ENCODE measurements at places on chromosomes 7 and 10. TPM values are rescaled to one million over a fixed set of nuclear protein-coding genes. Genes with fewer than 3 reads are reported as not detected.

- DNase-seq, result no peak
Observed at GRCh38 chr10:124143721-124144120, 50.3 kb upstream of the CHST15 start.

DNA sequence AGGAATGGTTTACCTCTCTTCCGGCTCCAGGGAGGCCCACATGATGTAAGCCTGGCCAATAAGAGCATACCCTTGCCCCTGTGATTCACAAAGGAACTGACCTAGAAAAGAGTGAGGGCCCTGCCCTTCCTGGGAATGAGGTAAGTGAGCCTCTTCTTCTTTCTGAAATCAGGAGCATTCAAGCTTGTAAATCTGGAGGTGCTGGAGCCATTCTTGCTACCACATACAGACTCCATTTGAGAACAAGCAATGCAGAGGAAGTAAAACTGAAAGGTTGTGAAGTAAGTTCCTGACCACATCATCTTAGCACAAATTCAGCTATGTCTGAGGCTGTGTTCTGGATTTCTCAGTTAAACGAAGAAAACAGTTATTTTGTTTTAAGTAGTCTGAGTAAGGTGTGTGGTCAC, 132.2 kb downstream of the CD36 start:
- no peak for DNase-seq

DNA sequence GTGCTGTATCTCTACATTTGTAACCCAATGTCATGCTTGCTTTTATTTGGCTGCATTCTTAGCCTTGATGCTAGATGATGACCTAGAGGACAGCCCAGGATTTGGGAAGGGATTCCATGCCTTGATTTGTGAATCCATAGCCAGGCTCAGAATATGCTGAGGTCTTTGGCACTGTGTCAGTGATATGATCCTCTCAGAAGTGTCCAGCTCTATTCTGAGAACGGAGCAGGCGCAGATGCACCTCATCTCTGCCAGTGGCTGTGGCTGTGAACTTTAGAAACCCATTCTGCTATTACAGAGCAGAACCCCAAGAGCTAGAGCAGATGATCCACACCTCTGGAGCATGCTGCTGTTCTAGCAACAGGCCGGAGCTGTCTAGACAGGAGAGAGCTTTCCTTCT, 212.8 kb downstream of the TRIL start:
- no peak for DNase-seq

DNA sequence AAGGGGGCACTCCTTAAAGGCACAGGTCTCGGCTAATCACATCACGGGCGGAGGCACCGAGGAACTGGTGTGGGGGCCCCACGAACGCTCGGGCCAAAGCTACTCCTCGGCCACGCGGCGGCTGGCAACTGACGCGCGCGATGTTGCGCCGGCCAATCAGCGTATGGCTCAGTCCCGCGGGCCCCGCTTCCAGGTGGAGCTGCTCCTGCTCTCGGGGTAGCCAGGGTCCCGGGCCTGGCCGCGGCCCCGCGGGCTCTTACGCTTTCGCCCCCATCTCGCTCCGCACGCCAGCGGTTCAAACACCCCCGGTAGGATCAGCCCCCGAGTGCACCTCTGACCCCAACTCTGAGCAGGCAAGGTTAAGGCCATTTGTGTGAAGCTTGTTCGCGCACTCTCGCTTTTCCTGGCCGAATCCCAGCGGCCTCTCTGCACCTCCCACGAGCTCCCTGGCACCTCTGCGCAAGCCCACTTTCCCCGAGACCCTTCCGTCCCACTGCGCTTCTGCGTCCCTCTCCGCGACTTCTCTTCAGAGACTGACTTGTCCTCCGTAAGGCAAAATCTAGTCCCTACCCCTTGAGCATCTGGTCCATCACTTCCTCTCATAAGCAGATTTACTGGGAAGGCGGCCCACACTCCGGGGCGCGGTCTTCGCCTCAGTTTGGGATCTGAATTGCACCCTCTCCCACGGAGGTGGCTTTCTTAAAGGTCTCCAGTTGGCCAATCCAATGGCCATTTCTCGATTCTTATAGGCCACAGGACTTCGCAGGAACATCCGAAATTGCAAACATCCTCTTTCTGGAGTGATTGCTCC, 200.9 kb upstream of the TBX20 start:
- no peak for DNase-seq

DNA sequence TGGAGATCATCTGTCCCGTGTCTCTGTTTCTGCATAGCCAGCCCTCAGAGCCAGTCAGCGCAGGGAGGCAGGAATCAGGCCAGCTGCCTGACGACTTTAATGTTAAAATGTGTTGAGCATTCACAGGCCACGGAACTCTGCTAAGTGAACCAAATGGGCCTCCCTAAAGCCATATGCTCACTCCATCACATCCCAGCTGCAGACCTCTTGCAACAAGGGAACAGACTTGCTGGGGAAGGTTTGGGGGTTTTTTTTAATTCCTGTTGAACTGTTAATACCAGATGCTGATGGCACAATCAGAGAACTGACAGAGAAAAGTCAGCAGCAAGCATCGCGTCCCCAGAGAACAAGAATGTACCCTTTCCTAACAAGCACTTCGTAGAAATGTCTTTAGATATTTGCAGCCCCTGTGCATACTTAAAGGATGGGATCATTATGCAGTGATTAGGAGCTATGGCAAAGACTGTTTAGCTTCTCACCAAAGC, 900.4 kb upstream of the AUTS2 start:
- no peak for DNase-seq

- peak; percentile 82 for DNase-seq
Observed at GRCh38 chr7:36473454-36474282, 84.0 kb downstream of the ANLN start.

DNA sequence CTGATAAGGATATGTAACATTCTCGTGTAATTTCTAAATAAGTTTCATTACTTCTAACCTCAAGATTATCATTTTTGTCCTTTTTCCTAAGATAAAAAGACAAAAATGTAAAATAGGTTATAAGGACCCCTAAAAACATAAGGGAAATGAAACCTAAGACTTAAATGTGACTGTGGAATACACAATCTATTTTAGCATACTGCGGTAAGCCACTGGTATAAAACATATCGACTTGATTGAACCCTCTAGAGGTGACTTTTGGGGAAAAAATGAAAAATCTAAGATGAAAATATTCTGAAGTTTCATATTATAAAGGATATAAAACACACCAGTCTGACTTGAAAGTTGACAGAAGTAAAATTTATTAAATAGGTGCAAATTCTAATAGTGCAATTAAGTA, 1.9 kb downstream of the NAMPT start:
- no peak for DNase-seq

DNA sequence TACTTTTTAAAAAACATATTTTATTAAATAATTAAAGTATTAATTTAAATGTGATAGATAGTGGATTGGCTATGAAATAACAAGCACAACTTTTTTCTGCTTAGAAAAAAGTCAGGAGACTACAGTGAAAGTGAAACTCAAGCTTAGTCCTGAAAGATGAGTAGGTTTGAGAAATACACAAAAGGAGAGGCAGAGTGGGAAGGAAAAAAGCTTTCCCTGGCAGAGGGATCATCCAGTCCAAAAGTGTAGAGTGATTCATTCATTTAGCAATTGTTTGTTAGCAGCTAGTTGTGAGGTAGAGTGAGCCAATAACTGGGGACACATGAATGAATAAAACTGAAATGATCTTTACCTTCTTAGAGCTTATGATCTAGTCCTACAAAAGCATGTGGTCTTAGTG, 93.5 kb downstream of the FOXP2 start:
- peak; percentile 40 for DNase-seq

GRCh38 chr7:99837649-99838361, 10.0 kb downstream of the CYP3A43 start:
- DNase-seq, result no peak

GRCh38 chr7:123154231-123154860, 45.4 kb downstream of the SLC13A1 start:
- DNase-seq, result peak; percentile 87

GRCh38 chr10:98649170-98649569, 202.4 kb upstream of the HPS1 start:
- no peak for DNase-seq

- DNase-seq, result no peak
Observed at GRCh38 chr7:113279256-113279655, 160.9 kb upstream of the SMIM30 start.

DNA sequence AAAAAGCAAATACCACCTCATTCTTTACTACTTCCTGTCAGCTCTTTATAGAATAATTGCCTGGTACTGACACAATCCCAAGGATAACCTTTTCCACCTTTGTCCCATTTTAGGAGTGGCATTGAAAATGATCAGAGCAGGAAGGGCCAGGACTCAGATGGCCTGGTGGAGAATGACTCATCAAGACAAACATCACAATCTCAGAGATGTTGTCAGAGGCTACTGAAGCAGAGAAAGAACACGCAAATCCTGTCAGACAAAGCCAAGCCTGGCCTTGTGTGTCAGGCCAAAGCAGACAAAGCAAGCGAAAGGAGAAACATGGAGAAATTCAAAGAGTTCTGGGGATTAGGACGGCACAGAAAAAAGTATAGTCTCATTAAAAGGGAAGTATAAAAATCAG, 40.9 kb downstream of the NSUN6 start:
- DNase-seq, result peak; percentile 76

GRCh38 chr10:125783957-125784356, 8.3 kb upstream of the MMP21 start:
- DNase-seq, result no peak

- DNase-seq, result no peak
Observed at GRCh38 chr10:126895214-126895781, 9.9 kb upstream of the DOCK1 start.

The PGAM1 gene
- total RNA-seq, result 853 TPM

The IKZF5 gene
- total RNA-seq, result 1.9 TPM

The CTAGE6 gene
- not detected for total RNA-seq

The JMJD1C gene
- 31.5 TPM for total RNA-seq

The NPFFR1 gene
- total RNA-seq, result not detected

The ANK3 gene
- 9.1 TPM for total RNA-seq

The FEZF1 gene
- total RNA-seq, result 2.3 TPM
